ENCODE measurements at places on chromosomes 2 and 18.

DNA sequence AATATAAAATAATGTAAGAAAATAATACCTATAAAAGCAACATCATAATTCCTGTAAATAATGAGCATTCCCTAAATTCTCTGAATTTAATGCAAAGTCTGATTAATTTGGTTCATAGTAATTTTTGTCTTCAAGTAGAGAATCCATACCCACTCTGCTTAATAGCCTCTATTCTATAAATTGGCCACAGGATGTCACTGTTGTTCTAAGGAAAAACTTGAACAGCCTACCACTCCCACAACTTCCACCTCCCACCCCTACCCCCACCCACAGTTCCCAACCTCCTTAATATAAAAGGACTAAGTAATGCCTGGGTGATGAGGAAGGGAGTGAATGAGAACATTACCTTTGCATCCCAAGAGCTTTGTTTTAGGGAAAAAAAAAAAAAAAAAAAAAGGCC is 27.2 kb upstream of the BBS5 start:
- DNase-seq, result peak; percentile 25

DNA sequence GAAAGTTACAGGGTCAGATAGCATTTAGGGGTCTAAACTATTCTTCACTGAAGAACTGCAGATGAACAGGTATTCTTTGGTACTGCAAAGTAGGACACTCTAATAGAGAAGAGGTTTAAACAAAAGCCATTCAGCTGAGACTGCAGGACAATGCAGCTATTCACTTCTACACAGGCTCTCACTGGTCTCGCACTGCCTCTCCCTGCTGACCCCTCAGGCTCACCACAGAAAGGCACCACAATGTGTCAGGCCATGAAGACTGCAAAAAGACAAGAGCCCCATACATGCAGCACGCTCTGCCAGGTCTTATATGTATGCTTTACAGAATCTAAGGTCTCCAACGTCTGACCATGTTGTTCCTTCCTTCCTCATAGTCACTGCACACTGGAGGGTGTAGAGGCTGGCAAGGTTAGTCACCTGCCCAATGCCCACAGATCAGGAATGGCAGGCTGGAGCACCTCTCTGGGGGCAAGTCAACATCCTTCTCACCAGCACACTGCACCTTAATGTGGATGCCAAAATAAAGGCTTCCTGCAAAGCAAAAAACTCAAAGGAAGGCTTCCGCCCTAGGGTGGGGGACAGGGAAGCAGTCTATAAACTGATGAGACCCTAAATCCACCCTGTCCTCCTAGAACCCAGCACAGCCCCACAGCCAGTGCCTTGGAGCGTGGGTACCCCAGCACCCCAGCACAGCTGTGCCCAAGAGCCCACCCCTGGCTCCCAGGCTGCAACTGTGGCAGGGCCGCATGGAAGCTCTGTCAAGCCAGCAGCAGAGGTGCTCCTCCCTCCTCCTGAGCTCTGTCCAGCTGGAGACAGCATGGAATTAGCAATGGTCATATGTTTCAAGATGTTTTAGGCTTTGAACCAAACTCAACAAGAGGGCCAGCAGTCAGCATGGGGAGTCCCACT is 10.7 kb upstream of the RNU4ATAC start:
- DNase-seq, result no peak

DNA sequence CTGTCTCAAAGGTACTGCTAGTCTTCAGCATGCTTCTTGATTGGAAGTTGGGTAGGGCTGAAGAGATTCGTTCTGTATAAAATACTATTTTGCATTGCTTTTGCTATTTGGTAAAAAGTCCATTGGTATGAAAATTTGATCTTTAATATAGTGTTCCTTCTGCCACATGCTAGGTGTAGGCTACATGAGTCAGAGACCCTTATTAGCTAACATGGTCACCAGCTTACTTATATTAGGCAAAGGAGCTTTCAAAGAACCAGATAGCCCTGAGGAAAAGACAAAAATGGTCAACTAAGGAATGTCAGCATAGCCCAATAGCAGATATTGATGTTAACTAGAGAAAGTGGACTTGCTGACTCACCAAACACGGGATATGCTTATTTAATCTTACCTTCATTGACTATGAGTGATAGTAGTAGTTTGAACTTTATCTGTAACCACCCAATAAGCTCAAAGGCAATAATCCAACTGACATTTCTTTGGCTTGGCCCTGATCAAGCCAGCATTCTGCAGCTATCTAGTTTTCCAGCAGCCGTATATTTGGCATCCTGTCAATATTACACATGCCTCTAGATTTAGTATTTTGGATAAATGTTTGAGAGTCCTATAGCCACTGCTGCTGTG is 110.0 kb downstream of the TPGS2 start:
- DNase-seq, result no peak

DNA sequence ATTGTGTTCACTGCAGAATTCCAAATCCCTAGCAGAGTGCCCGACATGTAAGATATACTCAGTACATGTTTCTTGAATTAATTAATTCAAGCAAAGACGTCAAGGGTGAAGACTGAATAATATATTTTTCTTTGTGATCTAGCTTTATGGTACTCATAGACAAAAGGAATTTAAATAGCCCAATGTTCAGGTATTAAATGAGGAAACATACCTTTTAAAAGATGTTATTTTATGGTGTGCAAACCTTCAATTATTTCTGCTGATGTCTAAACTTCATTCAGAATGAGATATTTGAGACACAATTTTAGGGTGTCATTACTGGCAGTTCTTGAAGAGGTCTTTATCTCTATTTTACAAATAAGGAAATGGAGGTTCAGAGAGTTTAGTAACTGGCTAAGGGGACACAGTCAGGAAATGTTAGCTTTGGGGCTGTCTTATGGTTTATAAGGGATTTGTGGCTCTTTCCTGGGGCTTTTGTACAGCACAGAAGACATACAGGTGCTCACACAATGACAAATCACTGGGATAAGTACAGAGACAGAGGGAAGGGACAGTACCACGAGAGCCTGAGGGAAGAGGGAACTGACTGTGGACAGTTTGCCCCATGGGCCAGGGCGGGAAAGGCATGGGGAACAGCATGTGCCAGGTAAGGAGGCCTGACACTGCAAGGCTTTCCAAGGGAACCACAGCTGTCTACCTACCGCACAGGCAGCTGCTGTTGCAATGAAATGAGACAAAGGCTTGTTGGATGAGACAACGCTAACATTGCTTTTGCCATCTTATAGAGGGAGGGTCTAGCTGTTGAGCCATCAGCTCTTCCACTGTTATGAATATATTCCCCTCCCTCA is 155.3 kb downstream of the DDX1 start:
- no peak for DNase-seq

DNA sequence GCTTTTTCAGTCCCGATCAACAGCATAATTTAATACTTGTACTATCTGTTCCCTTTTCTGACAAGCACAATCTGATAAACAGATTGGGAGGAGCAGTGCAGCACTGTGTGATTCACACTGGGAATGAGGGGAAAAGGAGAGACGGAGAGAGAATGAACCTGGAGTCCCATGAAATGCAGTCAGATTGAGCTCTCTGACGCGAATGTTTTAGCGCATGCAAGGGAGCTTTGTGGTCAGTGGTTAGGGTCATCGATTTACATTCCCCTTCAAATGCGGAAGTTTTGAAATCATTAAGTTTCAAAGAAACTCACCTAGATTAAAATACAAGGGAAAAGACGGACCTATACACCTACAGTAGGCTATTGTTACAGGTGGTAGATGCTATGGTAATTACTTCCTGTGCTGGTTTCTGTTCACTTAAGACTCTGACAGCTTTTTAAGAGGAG is 99.6 kb downstream of the KCTD1 start:
- no peak for DNase-seq

GRCh38 chr2:71801969-71802368 is 345.7 kb downstream of the CYP26B1 start:
- DNase-seq, result peak; percentile 88

DNA sequence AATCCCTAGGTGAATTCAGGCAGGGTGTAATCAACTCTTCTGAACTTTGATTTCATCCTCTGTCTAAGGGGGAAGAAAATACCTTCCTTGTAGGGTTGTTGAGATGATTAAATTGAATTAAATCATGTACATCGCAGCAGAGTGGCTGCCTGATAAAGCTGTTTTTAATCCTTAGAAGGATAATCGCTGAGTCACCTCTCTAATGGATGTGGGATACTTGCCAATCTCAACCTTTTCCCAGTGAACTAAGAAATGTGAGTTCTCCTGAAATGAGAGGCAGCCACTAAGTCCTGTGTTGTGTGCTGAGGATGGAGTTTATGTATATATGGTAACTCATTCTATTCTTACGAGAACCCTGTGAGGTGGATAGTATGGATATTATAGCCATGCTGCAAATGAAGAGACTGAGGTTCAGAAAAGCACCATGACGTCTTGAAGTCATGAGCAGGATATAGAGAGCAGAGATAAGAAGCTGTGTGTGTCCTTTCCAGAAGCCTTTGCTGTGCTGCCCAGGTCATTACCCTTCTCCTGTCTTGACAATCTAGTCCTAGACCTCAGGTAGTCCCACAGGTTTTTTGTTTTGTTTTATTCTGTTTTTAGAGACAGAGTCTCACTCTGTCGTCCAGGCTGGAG is 93.3 kb downstream of the HNRNPLL start:
- DNase-seq, result peak; percentile 59

- DNase-seq, result no peak
Measured at GRCh38 chr2:50466685-50467084, 565.2 kb downstream of the NRXN1 start.

DNA sequence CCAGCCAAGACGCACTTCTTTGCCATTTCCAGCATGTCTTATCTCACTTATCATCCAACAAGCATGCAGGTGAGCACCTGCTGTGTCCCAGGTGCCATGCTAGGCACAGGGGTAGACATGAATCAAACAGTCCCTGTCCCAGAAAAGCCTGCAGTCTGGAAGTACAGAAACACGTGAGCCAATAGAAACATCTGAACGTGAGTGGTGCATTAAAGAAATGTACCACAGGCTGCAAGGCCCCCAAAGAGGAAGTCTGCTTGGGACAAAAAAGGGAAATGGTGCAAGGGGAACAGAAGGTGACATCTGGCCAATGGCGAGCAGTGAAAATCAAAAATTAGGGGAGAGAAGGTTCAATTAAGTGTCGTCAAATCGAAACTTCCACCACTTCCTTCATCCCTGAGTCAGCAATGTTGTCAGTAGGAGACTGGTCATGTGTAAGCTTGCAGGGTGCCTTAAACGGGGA is 17.6 kb upstream of the TMEM247 start:
- no peak for DNase-seq

- no peak for DNase-seq
Measured at GRCh38 chr2:120739438-120740090, 3.9 kb downstream of the GLI2 start.

DNA sequence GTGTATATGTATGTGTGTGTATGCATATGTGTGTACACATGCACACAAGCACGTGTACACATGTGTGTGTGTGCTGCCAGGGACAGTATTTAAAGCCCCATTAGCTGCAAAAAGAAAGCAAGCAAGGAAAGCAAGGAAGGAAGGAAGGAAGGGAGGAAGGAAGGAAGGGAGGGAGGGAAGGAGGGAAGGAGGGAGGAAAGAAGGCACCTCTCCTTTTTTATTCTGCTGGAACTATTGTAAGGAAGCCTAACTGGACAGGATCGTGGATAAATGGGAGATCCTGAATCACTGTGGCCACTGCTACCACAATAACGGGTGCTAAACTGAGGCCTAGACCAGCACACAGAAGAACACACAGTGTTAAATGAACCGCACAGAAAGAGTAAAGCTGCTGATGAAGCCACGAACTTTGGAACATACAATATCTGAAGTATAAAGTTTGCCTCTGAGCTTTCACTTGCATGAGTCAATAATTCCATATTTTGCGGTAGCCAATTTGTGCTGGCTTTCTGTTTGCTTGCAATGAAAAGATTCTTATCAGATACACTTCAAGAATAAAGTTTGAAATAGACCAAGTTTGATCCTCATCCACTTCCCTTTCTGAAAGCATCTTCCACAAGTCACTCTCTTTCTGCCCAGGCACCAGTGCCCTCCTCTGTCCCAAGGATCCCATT is 15.5 kb downstream of the CACNB4 start:
- DNase-seq, result no peak

- no peak for DNase-seq
Measured at GRCh38 chr2:34604164-34604563, 1005.1 kb upstream of the FAM98A start.

- no peak for DNase-seq
Measured at GRCh38 chr2:6008186-6008585, 316.0 kb downstream of the SOX11 start.

DNA sequence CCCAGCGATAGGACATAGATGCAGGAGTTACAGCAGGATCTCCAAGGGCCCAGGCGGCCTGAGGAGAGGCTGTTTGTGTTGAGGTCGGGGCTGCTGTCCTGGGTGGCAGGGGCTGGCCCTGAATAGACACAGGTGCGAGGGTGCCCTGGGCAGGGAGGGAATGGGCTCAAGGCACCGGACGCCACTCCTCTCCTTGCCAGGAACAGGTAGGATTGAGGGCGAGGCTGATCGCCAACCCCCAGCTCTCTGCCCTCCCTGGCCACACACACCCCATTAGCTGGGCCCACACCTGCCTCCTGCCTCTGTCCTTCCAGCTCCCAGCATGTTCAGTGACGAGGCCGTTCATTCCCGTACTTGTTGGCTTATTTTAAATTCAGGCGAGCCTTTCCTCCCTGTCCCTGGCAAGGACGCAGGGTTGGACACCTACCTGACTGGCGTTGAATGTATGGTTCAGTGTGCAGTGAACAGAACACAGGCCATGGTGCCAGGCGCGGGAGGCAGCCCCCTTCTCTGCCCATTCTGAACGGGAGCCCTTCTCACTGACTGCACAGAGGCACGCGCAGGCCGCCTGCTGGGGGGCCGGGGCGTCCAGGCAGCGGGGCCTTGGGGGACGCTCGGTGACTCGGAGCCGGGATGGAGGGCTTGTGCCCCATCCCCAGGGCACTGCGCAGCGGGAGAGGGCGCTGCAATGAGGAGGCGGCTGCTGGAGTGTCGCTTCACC is 41.3 kb upstream of the SNED1 start:
- no peak for DNase-seq

DNA sequence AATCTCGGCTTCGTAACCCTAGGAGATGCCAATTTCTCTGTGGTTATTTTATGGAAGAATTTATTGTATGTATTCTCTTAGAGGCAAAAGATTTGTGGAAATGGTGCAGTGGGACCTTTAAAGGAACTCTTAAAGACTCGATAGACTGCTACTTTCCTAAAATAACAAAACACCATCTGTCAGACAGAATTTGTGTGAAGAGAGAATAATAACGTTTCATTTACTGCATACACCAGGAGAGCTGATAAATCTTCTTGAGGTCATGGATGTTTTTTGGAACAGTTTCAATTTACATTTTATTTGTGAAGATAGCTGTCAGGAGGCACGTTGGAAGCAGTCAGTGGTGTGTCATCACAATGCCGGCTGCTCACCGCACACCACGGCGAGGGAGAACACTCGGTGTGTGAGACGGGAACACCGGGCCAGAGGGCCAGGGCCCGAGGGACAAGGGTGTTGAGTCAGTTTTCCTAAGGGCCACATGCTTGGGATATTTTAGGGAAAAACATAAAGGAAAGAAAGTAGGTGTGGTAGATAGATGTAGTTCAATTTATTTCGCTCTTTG is 1681.0 kb upstream of the DDX18 start:
- no peak for DNase-seq
